ENCODE measurements at places on chromosomes 16 and 17.

DNA sequence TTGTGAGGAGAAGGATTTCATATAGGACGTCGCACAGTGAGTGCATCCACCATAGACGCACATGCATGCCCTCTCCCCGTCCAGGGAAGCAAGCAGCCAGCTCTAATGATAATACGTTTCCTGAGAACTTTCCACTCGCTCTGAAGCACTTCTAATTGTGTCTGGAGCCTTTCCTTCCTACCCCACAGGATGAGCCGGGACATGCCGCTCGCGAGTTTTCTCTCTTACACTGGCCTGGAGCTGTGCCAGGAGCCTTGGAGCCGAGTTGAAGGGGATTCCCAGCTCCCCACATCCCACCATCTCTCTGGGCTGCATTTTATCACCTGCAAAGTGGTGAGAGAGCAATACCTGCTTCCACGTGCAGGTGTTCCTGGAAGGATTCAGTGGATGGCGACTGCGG lies 368.1 kb downstream of the C16orf95 start:
- DNase-seq = no peak

- DNase-seq = no peak
These were observed 4.6 kb upstream of the KCNJ12 start for GRCh38 chr17:21371511-21372081.

DNA sequence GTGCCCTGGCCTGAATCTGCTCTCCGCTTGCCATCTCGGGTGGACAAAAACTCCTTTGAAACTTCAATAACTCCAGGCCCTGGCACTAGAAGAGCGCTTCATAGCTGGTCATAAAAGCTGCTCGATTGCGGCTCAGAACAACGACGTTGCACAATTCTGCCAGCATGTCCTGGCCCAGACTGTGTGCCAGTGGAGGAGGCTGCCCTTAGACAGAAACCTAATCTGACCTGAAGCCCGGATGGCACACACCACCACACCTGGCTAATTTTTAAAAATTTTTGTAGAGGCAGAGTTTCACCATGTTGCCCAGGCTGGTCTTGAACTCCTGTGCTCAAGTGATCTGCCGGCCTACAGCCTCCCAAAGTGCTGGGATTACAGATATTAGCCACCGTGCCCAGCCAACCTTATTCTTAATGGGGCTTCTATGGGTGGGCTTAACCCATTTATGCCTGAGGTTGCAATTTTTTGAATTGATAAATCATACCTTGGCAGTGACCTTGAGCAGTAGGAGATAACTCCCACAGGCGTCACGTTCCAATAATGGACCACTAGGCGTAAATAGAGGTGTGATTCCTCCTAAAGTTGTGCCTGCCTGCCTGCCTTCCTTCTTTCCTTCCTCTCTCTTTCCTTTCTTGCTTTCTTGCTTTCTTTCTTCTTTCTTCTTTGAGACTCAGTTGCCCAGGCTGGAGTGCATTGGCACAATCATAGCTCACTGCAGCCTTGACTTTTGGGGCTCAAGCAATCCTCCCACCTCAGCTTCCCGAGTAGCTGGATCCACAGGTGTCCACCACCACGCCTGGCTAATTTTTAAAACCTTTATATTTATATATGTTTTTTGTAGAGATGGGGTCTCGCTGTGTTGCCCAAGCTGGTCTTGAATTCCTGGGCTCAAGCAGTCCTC lies 1.1 kb upstream of the PPL start:
- DNase-seq = no peak

- DNase-seq = no peak
These were observed 92.5 kb downstream of the ASIC2 start for GRCh38 chr17:33200587-33200986.

GRCh38 chr16:48405907-48406306 lies 20.7 kb upstream of the SIAH1 start:
- no peak for DNase-seq

DNA sequence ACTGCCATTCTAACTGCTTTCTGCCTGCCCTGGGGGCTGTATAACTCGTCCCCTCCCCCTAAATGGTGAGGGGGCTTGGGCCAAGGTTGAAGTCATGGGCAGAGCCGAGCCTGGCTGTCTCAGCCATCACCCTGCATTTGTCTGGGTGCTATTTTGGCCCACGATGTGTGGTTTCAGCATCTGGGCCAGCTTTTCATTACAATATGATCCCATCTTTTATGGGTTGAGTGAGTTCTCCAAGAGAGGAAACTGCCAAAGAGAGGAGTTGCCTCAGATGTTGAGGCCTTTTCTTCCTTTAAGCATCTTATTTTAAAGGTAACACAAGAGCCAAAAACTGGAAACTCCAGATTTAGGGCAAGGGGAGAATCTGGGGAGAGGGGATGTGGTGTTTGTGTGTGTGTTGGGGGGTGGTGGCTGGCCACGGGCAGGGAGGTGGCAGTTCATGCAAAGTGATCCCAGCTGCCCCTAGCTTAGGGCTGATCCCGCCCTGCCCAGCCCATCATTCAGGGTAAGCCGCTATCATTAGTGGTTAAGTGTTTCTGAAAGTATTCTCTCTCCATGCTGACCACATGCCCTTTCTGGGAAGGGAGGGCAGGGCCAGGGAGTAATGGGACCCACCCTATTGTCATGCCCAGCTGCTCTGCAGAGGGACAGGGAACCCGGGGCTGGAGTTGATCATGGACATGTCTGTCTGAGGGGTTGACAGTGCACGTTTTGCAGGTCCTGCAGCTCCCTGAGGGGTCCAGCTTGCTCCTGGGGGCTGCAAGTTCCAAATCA lies 83.2 kb upstream of the CLEC18A start:
- DNase-seq = no peak

DNA sequence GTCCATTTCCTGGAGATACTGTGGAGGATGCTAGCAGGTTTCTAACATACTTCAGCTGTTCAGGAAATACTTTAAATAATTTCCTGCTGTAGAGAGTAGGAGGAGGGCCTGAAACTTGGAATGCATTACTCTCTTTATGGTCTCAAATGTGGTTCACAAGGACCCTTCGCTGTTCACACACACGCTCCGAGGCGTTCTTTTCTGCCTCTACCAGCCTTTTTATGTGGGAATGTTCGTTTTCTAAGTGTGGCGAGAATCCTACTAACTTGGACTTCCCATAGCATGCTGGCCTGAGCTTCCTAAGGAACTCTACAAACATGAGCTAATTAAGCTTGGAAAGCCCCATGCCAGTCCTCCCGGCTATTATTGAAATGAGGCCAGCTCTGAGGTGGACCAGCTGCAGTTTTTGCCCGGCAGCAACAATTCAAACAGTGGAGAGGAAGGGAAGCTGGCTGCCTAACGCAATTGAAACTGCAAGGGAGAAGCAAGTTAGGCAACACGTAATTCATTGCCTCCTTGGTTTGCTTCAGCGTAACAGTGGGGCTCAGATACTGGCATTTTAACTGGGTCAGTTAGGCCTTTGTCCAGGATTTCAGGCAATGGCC lies 18.9 kb downstream of the KPNA2 start:
- DNase-seq = no peak

DNA sequence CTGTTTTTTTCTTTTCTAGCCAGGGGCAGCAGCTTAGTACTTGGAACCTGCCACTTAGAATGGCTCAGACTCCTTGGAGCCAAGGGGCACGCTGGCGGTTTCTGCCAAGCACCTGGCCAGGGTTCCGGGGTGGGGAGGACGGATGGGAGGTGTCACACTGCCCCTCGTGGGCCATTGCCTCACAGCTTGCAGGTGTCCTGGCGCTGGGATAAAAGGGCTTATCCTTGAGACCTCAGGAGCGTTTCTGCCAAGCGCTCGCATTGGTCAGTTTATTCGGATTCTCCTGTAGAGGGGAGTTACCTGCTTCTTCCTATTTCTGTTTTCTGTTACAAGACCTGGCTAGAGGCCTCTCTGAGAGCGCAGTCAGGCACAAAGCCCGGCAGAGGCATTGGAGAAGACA lies 234.6 kb downstream of the MSI2 start:
- DNase-seq = no peak

GRCh38 chr17:57938061-57938502 lies 17.1 kb downstream of the CUEDC1 start:
- no peak for DNase-seq

DNA sequence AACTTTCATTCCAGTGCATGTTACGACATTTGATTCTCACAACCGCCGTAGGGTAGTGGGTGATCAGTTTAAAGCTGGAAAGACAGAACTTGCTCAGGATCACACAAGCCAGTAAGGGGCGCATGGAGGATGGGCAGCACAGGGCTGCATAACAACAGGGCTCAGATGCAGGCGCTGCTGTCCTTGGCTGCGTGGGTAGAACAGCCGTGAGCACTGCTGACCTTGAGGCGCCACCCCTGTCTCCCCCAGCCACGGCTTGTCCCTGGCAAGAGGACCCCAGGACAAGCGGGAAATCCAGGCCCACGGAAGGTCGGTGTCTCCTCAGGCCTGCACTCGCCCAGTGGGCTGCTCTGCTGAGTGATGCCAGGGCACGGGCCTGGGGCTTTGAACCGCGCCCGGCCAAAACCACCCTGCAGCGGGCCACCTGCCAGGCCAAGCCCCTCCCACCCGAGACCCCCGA lies 84.7 kb downstream of the LMF1 start:
- no peak for DNase-seq

- DNase-seq = no peak
These were observed 29.7 kb downstream of the MPP2 start for GRCh38 chr17:43877451-43878155.

DNA sequence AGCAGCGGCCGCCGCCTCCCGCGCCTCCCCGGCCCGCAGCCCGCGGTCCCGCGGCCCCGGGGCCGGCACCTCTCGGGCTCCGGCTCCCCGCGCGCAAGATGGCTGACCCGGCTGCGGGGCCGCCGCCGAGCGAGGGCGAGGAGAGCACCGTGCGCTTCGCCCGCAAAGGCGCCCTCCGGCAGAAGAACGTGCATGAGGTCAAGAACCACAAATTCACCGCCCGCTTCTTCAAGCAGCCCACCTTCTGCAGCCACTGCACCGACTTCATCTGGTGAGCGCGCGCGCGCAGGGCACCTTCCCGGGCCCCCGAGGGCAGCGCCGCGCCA lies 258 bp downstream of the PRKCB start:
- DNase-seq = no peak

DNA sequence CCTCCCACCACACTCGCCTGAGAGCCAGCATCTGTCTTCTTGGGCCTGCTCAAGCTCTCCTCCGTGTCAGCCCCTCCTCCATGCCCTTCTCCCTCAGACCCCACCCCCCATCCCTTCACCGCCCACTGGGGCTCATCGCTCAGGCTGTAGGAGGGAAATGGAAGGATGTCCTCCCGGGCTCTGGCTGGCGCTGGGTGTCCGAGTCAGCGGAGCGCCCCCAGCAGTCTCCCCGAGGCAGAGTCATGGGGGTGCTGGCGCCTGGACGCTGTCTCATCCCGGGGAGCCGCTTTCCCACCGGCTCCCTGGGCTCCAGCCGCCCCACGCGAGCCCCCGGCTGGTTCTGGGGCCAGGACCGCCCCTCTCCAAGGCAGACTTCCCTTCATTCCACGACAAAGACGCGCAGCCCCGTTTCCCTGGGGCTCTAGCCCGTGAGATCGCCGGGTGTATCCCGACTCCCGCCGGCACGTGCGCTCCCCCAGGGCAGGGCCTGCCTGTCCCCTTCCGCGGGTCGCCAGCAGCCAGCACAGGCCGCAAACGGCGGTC lies 428 bp upstream of the ANTKMT start:
- no peak for DNase-seq

GRCh38 chr16:30996985-30997724 lies 12.1 kb downstream of the HSD3B7 start:
- peak; percentile 82 for DNase-seq

DNA sequence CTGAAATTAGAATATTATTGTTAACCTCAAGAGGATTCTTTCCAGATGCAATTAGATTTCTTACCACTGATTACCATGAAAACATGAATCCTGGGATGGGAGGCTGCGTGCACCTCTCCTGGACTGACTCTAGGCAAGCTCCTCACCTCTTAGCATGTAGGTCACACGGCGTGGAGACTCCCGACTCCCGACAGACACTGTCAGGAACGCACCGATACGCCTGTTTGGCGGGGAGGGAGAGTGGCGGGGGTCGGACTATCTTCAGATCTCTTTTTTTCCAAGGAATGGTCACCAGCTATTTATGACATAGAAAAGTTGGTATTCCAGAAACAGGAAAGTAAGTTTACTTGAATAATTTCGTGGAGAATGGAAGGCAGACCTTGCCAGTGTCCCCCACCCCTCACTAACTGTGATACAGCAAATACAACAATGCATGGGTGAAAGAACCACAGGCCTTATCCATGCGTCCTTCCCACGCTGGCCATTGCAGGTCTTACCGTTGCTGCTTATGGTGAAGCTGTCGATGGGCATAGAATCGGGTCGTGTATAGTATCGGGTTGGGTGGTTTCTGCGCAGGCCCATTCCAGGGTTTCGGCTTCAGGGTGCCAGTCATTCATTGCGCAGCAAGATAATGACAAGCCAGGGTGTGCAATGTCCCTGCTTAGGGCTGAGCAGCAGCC lies 62.6 kb upstream of the ENDOV start:
- no peak for DNase-seq

DNA sequence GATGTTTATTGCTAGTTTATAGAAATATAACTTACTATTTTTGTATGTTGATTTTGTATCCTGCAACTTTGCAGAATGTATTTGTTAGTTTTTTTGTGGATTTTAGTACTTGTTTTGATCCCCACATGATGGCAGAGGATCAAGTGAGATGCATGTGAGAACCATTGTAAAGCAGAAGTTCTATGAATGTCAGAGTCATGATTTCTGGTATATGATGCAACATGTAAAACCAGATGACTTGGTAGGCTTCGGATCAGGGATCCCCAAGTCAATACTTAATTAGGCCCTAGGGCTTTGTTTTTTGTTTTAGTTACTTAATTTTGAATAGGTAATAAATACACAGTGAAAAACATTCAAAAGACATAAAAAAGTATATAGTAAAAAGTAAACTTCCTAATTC lies 45.8 kb downstream of the ESRP2 start:
- no peak for DNase-seq

DNA sequence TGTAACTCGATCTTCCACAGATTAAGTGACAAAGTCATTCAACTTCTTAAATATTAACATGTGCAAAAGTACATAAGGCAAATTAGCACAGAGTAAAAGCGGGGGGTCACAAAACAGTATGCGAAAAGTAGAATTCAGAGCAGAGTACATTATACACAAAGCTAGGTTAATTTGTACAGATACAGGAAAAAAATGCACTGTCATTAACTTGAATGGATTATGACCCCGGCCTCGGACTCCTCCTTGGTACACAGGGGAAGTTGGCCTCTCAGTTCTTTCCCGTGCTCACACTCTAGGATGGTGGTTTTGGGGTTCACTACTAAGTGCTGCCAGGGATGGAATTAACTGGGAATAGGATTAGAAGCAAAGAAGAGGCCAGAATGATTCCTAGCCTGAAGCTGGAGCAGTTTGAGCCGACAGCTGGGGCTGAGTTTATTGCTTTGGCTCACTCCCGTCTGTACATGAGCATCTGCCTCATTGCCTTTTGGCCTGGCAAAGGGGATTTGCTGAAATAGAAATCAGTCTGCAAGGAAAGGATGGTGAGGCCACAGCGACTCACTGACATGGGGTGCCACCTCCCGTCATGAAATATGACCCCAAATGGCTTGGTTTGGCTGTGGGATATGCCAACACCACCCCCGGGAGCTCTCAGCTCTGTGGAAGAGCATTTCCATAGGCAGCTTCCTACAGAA lies 23.6 kb downstream of the NTN1 start:
- no peak for DNase-seq
